ENCODE measurements at places on chromosomes 7 and 10.

DNA sequence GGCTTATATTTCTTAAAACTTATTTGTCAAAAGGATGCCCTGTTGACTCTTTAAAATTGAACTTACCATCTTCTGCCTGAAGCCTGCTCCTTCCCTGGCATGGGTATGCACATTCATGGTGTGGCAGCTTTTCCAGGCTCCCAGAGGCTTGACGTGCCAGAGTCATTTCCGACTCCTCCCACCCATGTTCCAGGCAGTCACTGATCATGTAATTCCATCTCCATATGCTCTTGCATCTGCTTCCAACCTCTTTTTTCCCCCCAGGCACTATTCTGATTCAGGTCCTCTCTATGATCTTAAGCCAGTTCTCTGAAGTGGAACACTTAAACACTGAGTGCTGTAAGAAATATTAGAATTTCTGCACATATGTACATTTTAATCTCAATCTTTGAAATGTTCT is 82.2 kb downstream of the CFAP58 start:
- DNase-seq = no peak

GRCh38 chr10:65518379-65518778 is 1407.5 kb upstream of the LRRTM3 start:
- DNase-seq = no peak

- DNase-seq = no peak
These were observed 61.3 kb upstream of the PTN start for GRCh38 chr7:137404660-137405317.

GRCh38 chr7:134985894-134986362 is 380 bp upstream of the AGBL3 start:
- DNase-seq = no peak

DNA sequence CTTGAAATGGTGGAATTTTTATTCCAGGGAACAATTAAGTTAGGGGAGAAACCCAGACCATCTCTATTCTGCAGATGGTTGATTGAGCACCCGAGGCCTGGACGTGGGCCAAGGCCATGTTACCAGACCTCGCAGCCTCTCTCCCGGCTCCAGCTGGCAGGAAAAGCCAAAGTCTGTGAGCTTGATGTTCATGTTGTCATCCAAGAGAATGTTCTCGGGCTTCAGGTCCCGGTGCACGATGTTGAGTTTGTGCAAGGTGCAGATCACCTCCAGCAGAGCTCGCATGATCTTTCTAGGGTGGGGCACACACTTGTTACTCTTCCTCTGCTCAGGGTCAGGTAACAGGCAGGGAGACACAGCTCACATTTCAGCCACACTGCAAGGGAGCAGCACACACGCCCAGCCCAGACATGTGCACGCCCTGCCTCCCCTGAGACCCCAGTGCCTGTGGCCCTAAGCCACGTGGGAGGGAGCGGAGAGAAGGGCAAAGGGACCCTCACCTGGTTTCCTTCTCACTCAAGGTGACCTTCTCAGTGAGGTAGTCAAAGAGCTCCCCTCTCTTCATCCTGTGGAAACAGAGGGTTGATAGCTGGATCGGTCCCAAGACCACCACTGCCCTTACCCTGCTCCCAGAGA is 9.5 kb downstream of the PHKG1 start:
- DNase-seq = no peak

- no peak for DNase-seq
These were observed 43.2 kb downstream of the CHST3 start for GRCh38 chr10:72007246-72007892.

GRCh38 chr10:63558132-63558784 is 37.1 kb downstream of the REEP3 start:
- DNase-seq = no peak

DNA sequence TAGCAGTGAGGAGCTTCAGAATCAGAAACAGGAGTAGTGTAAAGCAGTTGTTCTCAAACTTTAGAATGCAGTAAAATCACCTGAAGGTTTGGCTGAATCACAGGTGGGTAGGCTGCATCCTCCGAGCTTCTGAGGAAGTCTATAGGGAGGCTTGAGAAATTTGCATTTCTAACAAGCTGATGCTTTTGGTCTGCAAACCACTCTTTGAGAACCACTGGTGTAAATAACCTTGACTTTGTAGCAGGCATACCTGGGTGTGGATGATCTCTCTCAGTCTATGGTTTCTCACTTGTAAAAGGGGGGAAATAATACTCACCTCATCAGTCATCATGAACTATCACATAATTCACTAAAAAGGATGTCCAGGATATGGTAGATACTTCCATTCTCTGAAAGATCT is 118.1 kb downstream of the SRI start:
- no peak for DNase-seq

GRCh38 chr10:75660823-75661222 is 229.4 kb downstream of the LRMDA start:
- no peak for DNase-seq

Data from CD4-positive, alpha-beta T cell treated with Interleukin-4 for 4 hours (primary cell).